Memory B cell (primary cell): ENCODE measurements at places on chromosomes 13 and 19.

- DNase-seq = no peak
Measured at GRCh38 chr13:20028953-20029352, 70.4 kb downstream of the ZMYM2 start.

DNA sequence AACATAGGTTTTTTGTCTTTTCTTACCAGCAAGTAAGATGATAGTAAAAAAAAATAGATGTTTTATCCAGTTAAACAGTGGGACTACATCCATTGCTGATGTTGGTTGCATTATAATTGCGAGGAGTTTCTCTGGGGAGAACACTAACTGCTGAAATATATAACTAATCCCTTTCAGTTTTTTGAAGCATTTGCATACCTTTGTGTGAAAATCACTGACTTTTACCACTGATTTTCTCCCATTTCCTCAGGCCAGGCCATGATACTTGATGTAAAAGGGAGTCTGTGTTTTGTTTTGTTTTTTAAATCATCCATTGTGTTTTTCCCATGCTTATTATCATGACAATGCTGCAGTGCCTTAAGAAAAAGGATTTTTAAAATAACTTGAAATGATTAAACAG lies 699.5 kb downstream of the PCDH9 start:
- DNase-seq = no peak

DNA sequence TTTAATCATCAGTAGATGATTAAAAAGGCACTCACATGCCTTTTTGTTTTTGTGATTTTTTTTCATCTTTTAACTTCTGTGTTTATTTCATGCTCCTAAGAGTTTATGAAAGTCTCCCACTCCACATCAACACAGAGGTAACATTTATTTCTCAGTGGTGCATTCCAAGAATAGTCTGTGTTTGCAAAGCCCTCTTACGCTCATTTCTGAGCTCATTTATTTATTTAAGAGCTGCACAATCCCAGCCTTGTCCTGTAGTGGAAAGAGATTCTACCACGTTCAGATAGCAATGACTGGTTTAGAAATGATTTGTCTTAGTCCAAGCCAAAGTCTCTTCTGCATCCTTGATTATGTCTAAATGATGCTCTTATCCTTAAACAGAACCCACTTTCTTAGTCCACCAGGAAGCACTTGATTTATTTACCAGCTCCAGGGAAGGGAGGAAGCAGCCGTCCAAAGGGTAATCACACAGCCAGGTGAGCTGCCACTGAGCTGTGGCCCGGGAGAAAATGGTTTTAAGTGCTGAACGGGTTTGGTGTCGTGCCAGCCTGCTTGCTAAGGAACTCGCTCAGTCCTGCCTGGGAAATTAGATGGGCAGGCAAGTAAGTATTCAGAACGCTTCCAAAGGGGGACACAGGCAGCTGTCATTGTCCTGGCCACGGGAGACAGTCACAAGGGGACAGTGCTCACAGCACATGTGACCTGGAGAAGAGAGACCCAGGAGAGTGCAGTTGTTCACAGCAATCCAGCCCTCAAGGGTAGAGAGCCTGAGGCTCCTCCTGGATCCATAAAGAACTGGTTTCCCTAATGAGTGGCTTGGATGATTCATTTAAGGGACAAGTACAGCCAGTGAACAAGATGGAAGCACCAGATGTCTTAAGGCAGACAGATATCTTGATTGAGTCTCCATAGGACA lies 131.8 kb upstream of the WASF3 start:
- DNase-seq = no peak

GRCh38 chr19:28046932-28047331 lies 1166.0 kb downstream of the UQCRFS1 start:
- no peak for DNase-seq

DNA sequence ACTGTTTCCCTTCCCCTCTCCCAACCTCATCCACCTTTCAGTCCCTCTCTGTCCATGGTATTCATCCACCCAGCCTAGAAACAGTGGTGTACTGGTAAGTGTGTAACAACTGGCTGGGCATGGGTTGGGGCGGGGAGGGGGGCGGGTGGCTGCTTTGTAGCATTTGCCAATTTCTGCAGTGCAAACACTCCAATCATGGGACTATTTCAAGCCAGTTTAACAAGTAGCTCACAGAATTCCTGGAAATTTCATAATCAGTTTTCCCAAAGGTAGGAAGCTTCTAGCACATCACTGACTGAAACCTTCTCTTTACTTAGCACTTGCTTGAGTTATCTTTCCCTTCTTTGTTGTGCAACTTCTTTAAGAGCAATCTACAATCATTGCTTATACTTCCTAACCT lies 100.8 kb upstream of the WASF3 start:
- DNase-seq = no peak

DNA sequence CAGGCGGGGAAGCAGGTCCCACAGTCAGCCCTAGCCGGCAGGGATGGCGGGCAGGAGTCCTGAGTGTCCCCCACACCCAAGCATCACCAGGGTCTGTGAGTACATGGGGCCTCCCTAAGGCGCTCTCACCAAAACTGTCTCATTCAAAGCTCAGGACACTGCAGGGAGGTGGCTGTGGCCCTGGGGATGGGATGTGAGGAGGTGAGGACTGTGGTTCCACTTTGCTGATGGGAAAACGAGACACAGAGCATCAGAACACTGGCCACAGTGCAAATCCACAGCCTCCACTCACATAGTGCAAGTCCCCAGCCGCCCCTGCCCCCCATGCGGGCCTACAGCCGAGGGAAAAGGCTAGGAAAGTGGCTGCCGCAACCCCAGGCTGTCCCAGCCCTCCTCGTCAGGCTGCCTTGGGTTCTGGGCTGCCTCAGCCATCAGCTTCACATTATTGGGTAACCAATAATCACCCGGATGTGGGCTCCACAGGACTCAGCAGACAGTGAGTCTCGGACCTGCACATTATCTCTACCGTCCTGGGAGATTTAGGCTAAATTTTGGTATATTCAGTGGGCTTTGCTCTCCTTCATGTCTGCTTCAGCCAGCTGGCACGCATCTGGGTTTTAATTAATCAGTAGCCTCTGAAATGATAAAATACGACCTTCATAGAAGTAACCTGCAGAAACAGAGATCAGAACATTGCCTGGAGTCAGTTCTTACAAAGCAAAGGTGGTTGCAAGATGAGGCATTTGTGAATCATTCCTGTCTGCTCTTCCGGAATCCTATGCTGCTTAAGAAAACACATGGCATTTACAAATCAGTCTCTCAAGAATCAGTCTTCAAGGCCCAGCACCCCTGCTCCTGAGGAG lies 77.0 kb downstream of the SOX1 start:
- no peak for DNase-seq

GRCh38 chr19:48598996-48599700 lies 7.4 kb upstream of the SPACA4 start:
- DNase-seq = no peak

DNA sequence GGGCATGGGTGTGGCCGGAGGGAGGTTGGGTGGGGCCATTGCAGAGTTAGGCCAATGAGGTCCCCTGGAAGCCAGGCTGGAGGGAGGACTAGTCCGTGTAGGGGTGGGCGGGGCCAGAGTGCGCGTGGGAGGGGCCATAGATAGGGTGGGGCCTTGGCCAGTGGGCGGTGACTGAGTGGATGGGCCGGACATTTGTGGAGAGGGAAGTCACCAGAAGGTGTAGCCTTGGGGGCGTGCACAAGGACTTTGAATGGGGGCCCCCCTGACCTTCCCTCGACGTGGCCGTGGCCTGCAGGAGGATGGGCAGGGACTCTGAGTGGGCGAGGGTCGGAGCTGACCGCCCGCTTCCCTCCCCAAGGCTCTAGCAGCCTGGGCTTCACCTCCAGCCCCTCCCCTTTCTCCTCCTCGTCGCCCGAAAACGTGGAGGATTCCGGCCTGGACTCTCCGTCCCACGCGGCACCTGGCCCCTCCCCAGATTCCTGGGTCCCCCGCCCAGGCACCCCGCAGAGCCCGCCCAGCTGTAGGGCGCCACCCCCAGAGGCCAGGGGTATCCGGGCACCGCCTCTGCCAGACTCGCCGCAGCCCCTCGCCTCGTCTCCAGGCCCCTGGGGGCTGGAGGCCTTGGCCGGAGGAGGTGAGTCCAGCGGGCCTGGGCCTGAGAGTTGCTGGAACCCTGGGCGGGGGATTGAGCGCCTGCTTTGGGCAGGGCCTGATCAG lies 16.5 kb upstream of the B3GNT3 start:
- peak; percentile 35 for DNase-seq

DNA sequence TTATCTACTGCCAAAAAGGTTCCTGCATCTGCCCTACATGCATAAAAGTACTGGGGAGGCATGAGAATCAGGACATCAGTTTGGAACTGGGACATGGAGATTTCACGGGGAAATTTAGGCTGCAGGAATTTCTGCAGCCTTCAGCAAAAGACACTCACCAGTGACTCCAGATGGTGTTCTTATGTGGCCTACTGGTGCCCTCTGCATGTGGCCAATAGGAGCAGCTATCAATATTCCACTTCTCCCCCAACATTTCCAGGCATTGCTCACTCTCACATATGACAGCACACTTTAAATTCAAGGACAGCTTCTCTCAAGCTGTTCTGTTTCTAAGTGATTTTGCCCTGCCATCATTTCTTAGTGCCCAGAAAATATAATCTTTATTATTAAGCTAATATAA lies 570.5 kb upstream of the ARGLU1 start:
- DNase-seq = no peak

DNA sequence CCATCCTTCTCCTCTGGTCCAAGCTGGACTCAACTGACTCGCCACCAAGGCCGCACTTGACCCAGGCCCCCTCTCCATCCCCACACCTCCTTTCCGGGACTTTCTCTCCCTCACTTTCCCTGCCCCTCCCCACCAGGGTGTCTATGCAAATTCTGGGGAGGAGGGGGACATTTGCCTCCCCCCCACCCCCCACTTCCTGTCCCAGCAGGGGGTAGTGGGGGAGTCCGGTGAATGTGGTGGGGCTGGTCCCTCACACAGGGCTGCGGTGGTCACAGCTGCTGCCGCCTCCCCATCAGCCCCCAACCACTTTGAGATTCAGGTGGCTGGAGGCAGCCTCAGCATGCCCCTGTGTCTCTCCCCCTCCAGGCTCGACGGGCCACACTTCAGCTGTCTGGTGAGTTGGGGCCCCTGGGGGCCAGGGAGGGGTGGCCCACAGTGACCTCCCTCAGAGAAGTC lies 870 bp downstream of the SPIB start:
- DNase-seq = no peak

GRCh38 chr19:36049080-36049698 lies 4.9 kb downstream of the THAP8 start:
- no peak for DNase-seq

DNA sequence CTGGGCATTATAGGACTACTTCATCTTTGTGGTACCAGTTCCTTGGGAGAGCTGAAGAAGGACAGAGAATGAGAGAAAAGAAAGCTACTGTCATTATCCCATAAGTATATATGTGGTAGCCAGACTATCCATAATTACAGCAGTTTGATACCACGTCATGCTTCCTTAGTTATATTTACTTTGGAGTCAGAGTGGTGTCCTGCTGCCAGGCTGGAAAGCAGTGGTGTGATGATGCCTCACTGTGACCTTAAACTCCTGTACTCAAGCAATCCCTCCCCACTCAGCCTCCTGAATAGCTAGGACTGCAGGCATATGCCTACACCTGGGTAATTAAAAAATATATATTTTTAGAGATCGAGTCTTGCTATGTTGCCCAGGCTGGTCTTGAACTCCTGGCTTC lies 57.8 kb downstream of the WTIP start:
- DNase-seq = no peak

DNA sequence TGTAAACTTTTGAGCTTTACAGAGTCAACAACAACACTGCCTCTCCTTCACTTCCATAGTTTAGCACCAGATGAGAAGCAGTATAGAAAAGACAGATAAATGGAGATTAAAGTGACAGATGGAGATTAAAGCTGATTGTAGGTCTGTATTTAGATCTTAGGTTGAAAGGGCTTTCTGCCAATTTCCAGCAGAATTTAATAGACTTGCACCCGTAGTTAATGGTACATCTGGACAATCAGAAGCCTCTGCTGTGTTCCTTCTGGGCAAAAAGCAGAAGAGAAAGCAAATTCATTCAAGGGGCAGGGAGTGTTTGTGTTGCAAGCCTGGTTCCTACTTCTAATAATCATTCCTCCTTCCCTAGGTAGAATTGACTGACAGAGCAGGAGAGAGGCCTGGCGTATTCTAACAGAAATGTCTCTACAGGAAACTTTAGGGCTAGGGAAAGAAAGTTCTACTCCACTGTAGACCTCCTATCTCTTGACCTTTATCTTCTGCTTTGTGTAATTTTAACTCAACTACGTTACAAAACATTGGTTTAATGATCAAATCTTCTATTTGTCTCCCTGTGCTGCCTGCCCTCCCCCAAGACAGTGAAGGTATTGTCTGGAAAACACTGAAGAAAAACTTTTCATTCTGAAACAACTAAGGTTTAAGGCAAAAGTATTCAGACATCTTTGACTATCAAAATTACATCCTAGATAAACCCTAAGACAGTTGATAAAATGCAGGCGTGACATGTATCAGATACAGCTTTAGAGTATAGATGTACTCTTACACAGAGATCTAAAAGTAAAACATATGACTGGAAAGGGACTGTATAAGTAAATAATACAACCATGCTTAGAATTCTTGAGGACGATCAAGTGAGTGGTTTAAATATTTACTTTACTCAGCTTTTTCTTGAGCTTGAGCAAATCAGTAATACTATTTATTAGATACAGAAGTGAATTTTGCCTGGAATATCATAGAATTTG lies 44.4 kb downstream of the GPC6 start:
- no peak for DNase-seq

DNA sequence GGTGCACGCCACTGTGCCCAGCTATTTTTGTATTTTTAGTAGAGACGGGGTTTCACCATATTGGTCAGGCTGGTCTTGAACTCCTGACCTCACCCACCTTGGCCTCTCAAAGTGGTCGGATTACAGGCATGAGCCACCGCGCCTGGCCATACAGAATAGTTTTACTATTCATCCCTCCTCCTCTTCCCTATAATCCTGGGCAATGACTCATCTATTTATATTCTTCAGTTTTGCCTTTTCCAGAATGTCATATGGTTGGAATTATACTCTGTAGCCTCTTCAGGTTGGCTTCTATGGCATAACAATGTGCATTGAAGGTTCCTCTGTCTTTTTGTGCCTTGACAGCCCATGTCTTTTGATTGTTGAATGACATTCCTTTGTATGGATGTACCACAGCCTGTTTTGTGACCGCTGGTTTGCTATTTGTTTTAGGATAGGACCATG lies 22.2 kb upstream of the LRP3 start:
- DNase-seq = no peak
